Activated CD4-positive, CD25-positive, alpha-beta regulatory T cell treated with anti-CD3 and anti-CD28 coated beads, Interleukin-2, amount 50 U/mL, for 16 hours (primary cell): ENCODE measurements at places on chromosomes 2 and 18.

- peak; percentile 42 for DNase-seq
These were observed 19.5 kb downstream of the SLC25A52 start for GRCh38 chr18:31741097-31741735.

DNA sequence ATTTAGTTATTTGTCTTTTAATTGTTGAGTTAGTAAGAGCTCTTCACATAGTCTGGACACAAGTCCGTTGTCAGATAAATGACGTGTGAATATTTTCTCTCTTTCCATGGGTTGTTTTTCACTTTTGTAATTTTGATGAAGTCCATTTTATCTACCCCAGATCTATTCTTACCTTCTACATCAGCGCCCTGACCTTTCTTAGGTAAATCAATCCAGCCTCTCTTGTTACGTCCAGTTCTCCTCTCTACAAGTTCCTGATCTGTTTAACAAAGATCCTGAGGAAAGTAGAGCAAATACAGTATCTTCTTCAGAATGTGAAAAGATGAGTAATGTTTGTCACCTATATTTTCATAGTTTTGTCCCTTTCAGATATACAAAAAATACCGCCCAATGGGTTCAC is 66.9 kb downstream of the MOGAT1 start:
- no peak for DNase-seq

GRCh38 chr2:16105669-16106281 is 165.4 kb downstream of the MYCN start:
- no peak for DNase-seq

DNA sequence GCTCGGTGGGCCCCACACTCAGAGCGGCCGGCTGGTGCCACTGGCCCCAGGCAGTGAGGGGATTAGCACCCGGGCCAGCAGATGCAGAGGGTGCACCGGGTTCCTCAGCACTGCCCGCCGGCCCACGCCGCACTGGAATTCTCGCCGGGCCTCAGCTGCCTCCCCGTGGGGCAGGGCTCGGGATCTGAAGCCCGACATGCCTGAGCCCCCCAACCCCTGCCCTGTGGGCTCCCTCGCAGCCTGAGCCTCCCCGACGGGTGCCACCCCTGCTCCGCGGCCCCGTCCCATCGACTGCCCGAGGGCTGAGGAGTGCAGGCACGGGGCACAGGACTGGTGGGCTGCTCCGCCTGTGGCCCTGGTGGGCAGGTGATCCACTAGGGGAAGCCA is 37.6 kb upstream of the TWSG1 start:
- DNase-seq, result no peak

- DNase-seq, result peak; percentile 84
These were observed 648 bp downstream of the ARID5A start for GRCh38 chr2:96537066-96537733.

GRCh38 chr2:105755895-105756294 is 11.2 kb downstream of the NCK2 start:
- DNase-seq, result no peak

- DNase-seq, result no peak
These were observed 79.0 kb downstream of the CIB4 start for GRCh38 chr2:26561918-26562810.

DNA sequence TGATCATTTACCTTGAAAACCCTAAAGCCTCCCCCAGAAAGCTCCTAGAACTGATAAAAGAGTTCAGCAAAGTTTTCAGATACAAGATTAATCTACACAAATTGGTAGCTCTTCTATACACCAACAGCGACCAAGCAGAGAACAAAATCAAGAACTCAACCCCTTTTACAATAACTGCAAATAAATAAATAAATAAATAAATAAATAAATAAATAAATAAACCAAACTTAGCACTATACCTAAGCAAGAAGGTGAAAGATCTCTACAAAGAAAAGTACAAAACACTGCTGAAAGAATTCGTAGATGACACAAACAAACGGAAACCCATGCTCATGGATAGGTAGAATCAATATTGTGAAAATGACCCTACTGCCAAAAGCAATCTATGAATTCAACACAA is 182.0 kb upstream of the RND3 start:
- no peak for DNase-seq

- DNase-seq, result peak; percentile 26
These were observed 14.9 kb upstream of the CNNM3 start for GRCh38 chr2:96801005-96801785.

DNA sequence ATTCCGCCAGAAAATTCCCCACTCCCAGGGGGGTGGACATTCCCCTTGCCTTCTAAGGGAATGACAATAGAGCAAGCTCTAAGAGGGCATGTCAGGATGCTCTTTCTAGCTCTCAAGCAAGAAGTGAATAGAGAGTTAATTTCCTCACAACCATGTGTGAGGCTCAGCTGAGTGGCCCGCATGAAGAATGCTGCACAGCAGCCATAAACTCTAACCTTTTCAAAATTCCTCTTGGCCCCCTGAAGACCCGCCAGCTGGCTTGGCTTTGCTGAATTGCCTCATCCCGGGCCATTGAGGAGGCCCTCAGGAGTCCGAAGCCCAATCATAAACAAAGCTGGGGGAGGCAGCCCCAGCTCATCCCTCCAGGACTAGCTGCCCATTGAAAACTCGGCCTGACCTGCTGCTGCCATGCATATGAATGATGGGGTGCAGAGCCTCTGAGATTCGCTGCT is 38.2 kb downstream of the NRP2 start:
- DNase-seq, result no peak

- DNase-seq, result no peak
These were observed 264.7 kb upstream of the TMEFF2 start for GRCh38 chr2:192459422-192459821.

- DNase-seq, result no peak
These were observed 143.6 kb upstream of the HNRNPA3 start for GRCh38 chr2:177068967-177069366.

- DNase-seq, result no peak
These were observed 6.3 kb upstream of the EN1 start for GRCh38 chr2:118853651-118854291.

GRCh38 chr18:10304853-10305252 is 149.6 kb upstream of the APCDD1 start:
- DNase-seq, result no peak

GRCh38 chr2:100941646-100942240 is 60.3 kb upstream of the RPL31 start:
- no peak for DNase-seq

- DNase-seq, result no peak
These were observed 1.2 kb downstream of the NEU2 start for GRCh38 chr2:233033672-233034071.

DNA sequence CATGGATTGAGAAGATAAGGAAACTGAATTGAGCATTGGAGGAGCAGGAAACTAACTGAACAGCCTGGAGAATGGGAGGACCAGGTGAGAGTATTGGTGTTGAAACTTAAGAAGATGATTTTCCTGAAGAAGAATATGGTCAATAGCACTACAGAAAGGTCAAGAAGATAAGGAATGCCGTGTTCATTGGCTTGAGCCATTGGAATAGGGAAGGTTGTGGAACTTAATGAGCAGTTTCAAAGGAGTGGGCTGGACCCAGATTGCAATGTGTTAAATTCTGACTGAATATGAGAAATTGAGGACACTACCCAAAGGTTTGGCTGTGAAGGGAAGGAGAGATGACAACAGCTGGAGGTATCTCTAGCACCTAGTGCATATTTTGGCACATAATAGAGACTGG is 19.0 kb downstream of the KCMF1 start:
- DNase-seq, result no peak

- no peak for DNase-seq
These were observed 30.5 kb downstream of the GPC1 start for GRCh38 chr2:240465765-240466578.

DNA sequence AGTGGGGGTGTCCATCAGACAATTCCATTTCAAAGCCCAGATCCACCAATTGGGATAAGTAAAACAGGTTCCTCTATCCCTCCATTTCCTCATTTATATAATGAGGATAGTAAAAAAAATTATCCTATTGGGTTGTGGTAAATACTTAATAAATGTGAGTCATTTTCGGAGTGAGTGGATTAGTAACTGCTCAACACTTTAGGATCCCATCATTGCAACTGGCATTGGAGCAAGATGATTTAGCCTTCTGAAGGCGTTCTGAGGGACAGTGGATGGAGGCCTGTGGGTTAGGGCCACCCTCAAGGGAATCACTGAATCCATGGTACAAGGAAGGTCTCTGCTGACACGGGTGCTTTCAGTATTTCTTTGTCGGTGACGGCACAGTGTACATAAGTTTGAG is 108.6 kb upstream of the FZD7 start:
- DNase-seq, result no peak

- DNase-seq, result no peak
These were observed 107.8 kb downstream of the NDUFA10 start for GRCh38 chr2:239917125-239917956.

- DNase-seq, result peak; percentile 46
These were observed 24.9 kb upstream of the YWHAQ start for GRCh38 chr2:9655441-9656269.

DNA sequence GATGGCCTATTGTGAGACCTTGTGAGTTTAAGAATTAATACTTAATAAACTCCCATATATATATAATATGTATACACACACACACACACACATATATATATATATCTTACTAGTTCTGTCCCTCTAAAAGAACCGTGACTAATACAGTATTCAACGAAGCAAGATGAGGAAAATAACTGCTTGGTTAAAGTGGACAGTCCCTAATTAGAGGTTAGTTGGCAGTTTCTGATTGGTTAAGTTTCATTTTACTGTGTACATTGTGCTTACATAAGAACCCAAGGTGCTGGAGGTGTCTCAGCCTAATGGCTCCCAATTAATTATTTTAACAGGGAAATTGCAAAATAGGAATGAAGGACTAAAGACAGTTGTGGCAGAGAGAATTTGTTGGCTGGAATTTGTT is 132.1 kb downstream of the STRN start:
- no peak for DNase-seq

GRCh38 chr2:11128243-11128951 is 26.9 kb upstream of the SLC66A3 start:
- DNase-seq, result no peak

DNA sequence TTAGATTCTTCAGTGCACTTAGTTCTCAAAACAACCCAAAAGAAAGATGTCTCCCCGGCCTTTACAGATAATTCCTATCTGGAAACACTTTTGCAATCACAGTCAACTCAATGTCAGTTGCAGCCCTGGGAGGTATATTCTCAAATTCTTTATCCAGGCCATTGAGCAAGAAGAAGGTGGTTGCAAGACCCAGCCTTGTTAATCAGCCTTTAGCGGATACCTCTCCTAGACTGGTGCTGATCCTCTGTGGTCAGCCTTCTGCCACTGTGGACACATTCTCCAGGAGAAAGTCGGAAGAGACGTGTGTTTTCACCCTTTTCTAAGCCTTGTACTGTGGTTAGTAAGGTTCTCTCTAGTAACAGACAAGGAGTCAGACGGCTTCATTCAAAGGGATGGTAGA is 7.8 kb upstream of the FZD7 start:
- DNase-seq, result no peak

- DNase-seq, result no peak
These were observed 163.4 kb downstream of the UBE2E3 start for GRCh38 chr2:181143790-181144300.

GRCh38 chr2:209940936-209941335 is 61.5 kb upstream of the RPE start:
- no peak for DNase-seq

GRCh38 chr18:66510357-66511045 is 93.4 kb downstream of the CDH19 start:
- no peak for DNase-seq

- DNase-seq, result no peak
These were observed 43.2 kb downstream of the SCG2 start for GRCh38 chr2:223558970-223559369.

DNA sequence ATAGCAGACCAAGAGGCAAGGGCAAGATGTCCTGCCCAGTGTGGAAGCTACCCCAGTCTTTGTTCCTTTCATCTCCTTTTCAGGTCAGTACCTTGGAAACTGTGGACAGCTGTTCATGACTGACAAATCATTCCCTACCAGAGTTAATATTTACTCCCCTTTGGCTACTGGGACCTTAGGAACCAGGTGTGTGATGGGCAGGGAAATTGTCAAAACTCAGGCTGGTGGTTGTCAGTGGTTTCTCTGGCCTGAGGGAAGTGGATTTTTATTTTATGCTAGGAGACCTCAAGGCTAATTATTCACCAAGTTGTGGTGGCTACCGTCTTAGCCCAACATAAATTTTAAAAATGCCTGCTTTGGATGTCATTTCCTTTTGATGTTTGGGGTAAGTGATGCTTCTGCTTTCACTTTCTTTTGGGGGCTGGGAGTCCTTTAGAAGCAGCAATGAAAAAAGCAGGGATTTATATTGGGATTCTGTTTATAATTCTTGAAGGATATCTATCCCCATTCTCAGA is 119.3 kb downstream of the SETBP1 start:
- no peak for DNase-seq

DNA sequence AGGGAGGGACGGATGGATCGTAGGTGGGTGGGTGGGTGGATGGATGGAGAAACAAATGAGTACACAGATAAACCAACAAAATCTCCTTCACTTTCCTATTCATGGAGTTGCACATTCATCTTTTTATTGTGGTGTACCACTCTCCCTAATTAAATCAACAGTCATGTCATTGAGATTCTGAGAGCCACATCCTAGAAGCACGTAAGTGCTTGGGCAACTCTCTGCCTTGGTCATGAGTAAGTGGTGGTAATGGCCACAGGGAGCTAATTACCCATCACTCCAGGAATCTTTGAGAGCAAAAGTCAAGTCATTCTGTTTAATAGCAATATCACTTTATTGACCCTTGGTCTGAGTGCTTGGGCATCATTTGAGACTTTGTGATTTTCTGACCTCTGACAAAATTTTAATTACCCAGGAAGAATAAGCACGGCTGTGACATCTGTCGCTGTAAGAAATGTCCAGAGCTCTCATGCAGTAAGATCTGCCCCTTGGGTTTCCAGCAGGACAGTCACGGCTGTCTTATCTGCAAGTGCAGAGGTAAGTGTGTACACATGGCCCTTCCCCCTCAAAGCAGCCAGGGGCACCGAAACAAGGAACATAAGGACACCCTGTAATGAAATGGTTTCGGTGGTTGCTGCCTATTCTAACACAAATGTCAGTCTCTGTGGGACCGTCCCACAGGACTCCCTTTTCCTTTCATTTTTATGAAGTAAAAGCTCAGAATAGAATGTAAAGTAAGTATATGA is 85.9 kb downstream of the FEZ2 start:
- no peak for DNase-seq

DNA sequence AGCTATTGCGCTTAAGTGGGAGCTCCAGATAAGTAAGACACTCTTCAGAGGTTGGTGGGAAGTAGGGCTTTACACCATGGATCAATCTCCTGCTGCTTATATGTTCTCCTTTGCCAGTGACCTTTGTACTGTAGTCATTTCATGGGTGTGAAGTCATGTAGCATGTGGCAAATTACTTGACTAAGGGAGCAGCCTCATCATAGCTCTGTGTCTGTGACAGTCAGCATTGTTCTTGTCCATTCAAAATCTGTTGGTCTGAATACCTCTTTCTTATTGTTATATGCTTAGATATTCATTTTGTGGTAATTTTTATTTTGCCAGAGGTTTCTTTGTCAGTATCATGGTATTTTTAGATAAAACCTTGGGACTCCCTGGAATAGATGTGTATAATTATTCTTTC is 18.2 kb downstream of the SLC4A1AP start:
- no peak for DNase-seq
